ENCODE measurements at places on chromosomes 6 and 20. TPM values are rescaled to one million over a fixed set of nuclear protein-coding genes. Genes with fewer than 3 reads are reported as not detected.

The DHX16 gene
- 39.2 TPM for total RNA-seq

The ZSCAN31 gene
- total RNA-seq, result 5.8 TPM

The MATN4 gene
- total RNA-seq, result 0.67 TPM

The BMP7 gene
- 43.9 TPM for total RNA-seq

The LY6G6F gene
- not detected for total RNA-seq

The POU5F1 gene
- total RNA-seq, result 4,433 TPM

The C6orf58 gene
- not detected for total RNA-seq

The MYH7B gene
- total RNA-seq, result 0.18 TPM

The NFATC2 gene
- 0.28 TPM for total RNA-seq

The CYB5R4 gene
- 12.7 TPM for total RNA-seq

The SLCO4A1 gene
- total RNA-seq, result 18.4 TPM

The ERVFRD-1 gene
- not detected for total RNA-seq

The ZSCAN23 gene
- 6.5 TPM for total RNA-seq

The DCBLD1 gene
- 12.0 TPM for total RNA-seq

The VWA7 gene
- 0.44 TPM for total RNA-seq

The WFDC5 gene
- not detected for total RNA-seq

The CRISP1 gene
- total RNA-seq, result not detected

The COL19A1 gene
- not detected for total RNA-seq

The ULBP3 gene
- total RNA-seq, result 1.9 TPM

The PMEPA1 gene
- total RNA-seq, result 25.1 TPM

The RAB32 gene
- total RNA-seq, result 10.5 TPM

The NOX3 gene
- not detected for total RNA-seq

The RAMACL gene
- not detected for total RNA-seq

The IL17F gene
- total RNA-seq, result not detected

All from H7 (cell line).